Left kidney (tissue), 8 donors: ENCODE measurements at places on chromosomes 4 and X.

DNA sequence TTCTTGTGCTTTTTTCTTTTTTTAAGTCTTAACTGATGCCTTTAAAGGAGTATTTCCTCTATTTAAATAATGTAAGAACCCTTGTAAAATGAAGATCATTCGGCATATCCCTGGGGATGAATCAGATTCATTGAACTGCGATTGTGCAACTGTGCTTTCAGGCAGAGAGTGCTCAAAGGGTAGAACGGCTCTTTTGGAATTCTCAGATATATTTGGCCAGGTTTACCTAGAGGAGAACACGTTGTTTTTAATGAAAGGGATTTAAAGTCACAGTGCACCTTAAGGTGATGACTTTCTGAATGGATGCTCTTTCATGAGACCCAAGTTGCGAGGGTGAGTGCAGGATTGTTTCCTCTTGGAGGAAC, 51.6 kb upstream of the ELOVL6 start:
- no peak for DNase-seq

DNA sequence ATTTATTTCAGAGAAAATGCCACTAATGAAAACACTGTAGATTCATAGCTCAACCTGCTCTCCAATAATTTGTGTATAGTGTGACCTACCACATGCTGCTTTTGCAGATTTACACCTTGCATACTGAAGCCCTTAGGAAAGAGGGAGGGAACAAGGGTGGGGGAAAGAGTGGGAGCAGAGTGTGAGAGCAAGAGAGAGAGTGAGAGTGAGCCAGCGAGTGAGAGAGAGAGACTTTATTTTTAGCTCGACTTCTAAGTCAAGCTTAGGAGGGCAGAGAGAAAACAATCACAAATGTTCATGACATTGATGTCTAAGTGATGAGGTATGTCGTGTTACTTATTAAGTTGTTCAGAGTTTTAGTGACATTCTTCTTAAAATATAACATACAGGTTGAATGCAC, 112.5 kb upstream of the HAND2 start:
- DNase-seq, result no peak

DNA sequence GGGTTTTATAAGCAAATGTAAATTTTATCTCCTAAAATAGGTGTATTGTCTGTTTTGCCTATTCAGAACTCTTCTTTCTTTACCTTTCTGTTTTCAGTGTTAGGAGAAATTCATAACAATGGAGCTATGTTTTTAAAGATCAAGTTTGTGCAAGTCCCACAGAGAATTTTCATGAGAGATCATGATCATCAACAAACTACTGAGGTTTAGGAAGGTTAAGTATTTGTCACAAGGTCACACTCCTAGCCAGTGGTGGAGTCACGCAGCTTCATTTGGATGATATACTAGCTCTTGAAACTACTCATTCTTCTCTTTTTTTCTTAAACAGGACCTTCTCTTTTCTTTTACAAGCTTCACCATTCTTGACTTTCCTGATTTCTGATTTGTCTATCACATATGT, 892.6 kb upstream of the FRG1 start:
- DNase-seq, result no peak

DNA sequence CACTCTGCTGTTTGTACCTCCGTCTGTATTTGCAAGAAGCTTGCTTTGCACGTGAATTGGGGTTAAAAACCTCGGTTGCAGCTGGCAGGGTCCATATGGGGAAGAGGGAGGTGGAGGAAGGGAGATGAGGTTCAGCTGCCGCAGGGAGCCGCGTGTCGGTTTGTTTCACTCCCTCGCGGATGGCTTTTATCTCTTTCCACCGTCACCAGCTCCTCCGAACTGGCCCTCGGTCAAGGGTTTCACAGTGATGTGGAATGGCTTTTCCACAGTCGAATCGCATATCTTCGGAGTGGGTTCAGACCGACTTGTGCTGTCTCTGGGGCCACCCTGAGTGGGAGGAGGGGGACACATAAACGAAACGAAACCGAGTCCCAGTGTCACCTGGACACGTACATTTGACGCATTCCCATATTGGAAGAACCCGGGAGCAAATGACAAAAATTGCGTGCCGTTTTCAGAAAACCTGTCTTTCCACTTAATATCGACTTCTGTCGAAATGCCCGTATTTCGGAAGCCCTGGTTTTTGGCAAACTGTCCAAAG, 929 bp downstream of the ZBTB33 start:
- peak; percentile 34 for DNase-seq

- DNase-seq, result no peak
Measured at GRCh38 chrX:22314211-22314610, 41.5 kb downstream of the CBLL2 start.

- no peak for DNase-seq
Measured at GRCh38 chr4:1195109-1195671, 22.8 kb upstream of the SPON2 start.

GRCh38 chrX:132613801-132614200, 125.0 kb upstream of the MBNL3 start:
- no peak for DNase-seq

DNA sequence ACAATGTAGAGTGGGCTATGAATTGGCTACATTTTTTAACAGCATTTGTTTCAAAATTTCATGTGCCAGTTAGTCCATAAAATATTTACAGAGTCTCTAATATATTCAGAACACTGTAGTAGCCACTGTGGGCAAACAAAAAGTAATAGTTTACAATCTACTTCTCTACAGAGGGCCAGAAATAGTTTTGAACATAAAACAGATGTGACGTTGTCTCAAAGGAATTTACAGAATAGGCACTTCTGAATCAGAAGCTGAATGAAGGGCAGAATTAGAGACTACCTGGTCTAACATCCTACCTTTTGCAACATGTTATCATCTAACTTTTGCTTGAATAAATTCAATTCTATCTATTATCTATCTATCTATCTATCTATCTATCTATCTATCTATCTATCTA, 811.9 kb upstream of the EPHA5 start:
- DNase-seq, result no peak

DNA sequence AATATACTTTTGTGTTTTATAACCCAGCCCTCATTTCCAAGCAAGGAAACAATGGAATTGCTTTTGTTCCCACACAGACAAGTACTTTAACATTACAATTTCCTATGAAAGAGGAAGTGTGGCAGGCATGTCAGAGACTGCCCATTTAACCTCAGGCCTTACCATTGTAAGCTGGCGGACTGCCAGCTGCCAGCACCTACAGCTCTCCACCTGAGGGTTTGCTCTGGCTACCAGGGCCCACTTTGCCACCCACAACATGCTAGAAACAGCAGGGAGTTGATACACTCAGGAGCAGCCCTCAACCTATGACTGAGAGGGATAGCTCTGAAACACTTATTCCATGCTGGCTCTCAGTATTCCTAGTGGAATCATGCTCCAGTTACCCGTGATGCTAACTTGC, 152.3 kb upstream of the PRDX4 start:
- DNase-seq, result no peak
